ENCODE measurements at places on chromosomes 5 and 9.
A peak's percentile ranks its signal among the peaks of the same experiment; 100 is the strongest.

DNA sequence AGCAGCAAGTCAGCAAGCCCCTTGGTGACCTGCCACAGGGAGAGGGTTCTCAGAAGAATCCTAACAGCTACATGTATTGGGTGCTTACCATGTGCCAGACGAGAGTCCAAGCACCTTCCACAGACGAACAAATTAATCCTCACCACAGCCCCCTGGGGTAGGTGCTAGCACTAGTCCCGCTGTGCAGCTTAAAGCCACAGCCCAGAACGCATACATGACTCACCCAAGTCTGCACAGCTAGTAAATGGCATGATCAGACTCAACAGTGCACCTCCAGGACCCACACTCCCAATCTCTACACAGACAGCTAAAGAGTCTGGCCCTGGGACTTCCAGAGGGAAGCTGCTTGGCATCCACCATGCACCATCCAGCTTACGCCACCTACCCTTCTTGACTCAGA is 111.5 kb downstream of the PAX5 start:
- DNase-seq, result no peak

DNA sequence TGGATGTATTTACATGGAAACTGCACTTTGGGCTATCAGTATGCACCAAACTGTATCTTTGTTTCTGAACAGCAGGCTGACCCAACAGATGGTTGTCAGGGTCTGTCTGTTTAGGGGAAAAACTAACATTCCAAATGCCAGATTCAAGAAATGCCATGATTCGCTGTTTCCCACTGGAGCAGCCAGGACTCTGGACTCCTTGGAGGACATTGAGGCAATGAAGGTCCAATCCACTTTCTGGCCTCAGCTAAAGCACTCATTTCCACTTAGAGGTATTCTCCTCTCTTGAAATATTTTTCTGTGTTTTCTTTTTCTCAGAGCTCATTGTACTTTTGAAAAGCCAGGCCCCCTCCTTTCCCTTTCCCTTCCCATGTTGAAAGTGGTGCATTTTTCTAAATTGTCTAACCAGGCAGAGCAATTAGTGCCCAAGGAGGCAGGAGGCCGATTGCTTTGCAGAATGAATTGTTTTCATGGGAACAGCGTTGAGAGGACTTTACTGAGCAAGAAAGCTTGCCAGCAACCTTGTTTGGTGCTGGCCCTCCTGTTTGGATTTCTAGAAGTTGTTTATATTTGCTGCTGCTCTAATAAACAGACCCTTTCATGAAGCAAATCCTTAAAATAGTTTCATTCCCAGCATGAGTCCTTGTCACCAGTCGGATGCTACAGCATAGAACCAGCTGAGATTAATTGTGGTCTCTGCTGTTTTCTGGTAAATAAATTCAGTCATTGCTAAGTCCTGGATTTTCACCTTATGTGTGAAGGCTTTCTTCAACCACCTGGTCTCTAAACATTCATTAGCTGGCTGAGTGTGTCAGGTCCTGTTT is 132.8 kb upstream of the TAF11L2 start:
- no peak for DNase-seq

- no peak for DNase-seq
Observed at GRCh38 chr5:124712731-124713305, 33.6 kb downstream of the ZNF608 start.

DNA sequence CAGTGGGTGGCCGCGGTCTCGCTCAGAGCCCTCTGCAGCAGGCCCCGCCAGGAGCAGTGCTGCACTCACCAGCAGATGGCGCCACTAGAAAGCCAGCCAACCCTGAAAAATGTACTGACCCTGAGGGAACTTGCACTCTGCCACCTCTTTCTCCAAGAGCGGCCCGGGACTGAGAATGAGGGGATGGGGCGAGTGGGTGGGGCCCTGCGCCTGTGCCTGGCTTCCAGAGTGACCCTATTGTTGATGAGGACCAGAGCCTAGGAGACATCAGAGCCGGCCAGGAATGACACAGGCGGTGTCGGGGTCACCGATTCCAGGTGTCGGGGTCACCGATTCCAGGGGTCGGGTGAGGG is 2.9 kb upstream of the IL17B start:
- peak; percentile 83 for DNase-seq

GRCh38 chr9:80489329-80489728 is 917.6 kb downstream of the TLE4 start:
- DNase-seq, result no peak

All from CD4-positive, alpha-beta T cell treated with Interleukin-17A for 4 hours (primary cell).